ENCODE measurements at places on chromosomes 6 and 20.
A peak's percentile ranks its signal among the peaks of the same experiment; 100 is the strongest.

GRCh38 chr6:79188885-79189480, 45.5 kb downstream of the HMGN3 start:
- DNase-seq = no peak
- H3K27ac ChIP-seq = no peak overlapping the region
- H3K4me3 ChIP-seq = no peak overlapping the region
- peaks cover 10% of the 10 kb centered on the region for H3K4me1 ChIP-seq
- no peaks in the 10 kb centered on the region for H3K27me3 ChIP-seq
- H3K36me3 ChIP-seq = no peaks in the 10 kb centered on the region

GRCh38 chr6:37632291-37632690, 65.4 kb downstream of the MDGA1 start:
- no peaks in the 10 kb centered on the region for H3K36me3 ChIP-seq
- H3K27ac ChIP-seq = no peak overlapping the region
- H3K4me1 ChIP-seq = no peaks in the 10 kb centered on the region
- H3K27me3 ChIP-seq = no peaks in the 10 kb centered on the region

- peaks cover 13% of the 10 kb centered on the region for H3K4me1 ChIP-seq
- no peak for DNase-seq
- no peaks in the 10 kb centered on the region for H3K27me3 ChIP-seq
Measured at GRCh38 chr6:39420300-39421265, 98.1 kb upstream of the KCNK16 start.

DNA sequence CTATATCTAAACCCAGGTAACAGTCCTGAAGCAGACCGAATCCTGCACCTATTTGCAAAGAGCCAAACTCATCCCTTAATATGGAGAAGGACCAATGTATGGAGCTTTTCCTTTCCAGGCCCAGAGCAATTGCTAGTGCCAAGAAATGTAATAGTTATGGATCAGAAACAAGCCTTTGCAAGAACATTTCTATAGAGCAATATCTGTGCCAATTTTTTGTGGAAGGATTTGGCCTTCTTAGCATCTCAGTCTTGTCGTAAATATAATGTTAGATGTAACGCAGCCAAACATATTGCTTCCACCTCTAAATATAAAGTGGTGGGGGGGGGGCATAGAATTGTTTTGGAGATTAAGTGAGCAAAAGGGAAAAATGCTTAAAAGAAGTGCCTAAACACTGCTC, 2.7 kb downstream of the KIAA0408 start:
- H3K27me3 ChIP-seq = no peaks in the 10 kb centered on the region
- no peak overlapping the region for H3K4me3 ChIP-seq
- no peaks in the 10 kb centered on the region for H3K36me3 ChIP-seq
- no peak for DNase-seq
- H3K4me1 ChIP-seq = peaks cover 25% of the 10 kb centered on the region

DNA sequence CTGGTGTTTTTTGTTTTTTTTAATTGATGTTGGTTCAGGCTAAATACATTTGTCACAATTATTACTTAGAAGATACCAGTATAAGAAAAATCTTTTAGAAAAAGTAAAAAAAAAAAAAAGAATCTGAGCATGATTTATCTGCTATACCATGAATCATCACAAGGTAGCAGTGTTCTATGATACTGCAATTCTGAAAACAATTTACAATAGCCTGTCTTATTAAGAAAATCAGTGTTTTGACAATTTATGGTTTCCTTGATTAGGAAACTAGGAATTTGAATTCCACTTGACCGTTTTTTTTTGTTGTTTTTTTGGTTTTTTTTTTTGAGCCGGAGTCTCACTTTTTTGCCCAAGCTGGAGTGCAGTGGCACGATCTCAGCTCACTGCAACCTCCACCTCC, 9.3 kb upstream of the MAK start:
- no peaks in the 10 kb centered on the region for H3K27me3 ChIP-seq
- no peak overlapping the region for H3K4me3 ChIP-seq
- no peak overlapping the region for H3K27ac ChIP-seq
- no peaks in the 10 kb centered on the region for H3K36me3 ChIP-seq

GRCh38 chr6:91142154-91142553, 555.3 kb upstream of the MAP3K7 start:
- H3K4me1 ChIP-seq = no peaks in the 10 kb centered on the region
- no peak overlapping the region for H3K4me3 ChIP-seq
- H3K36me3 ChIP-seq = no peaks in the 10 kb centered on the region
- no peak overlapping the region for H3K27ac ChIP-seq

- H3K4me1 ChIP-seq = peaks cover 20% of the 10 kb centered on the region
- peak; percentile 61 for DNase-seq
- H3K27ac ChIP-seq = peak overlapping the region; percentile 96
- H3K36me3 ChIP-seq = no peaks in the 10 kb centered on the region
- H3K27me3 ChIP-seq = no peaks in the 10 kb centered on the region
Measured at GRCh38 chr6:26123675-26123946, 36.4 kb downstream of the HFE start.

GRCh38 chr6:152355166-152355565, 282.0 kb downstream of the SYNE1 start:
- no peak for DNase-seq

GRCh38 chr6:25641377-25641776, 10.6 kb upstream of the SCGN start:
- no peak overlapping the region for H3K4me3 ChIP-seq
- no peaks in the 10 kb centered on the region for H3K36me3 ChIP-seq
- H3K4me1 ChIP-seq = no peaks in the 10 kb centered on the region
- DNase-seq = no peak
- H3K27me3 ChIP-seq = no peaks in the 10 kb centered on the region
- no peak overlapping the region for H3K27ac ChIP-seq

- no peaks in the 10 kb centered on the region for H3K27me3 ChIP-seq
- H3K27ac ChIP-seq = no peak overlapping the region
- H3K36me3 ChIP-seq = no peaks in the 10 kb centered on the region
- H3K4me3 ChIP-seq = no peak overlapping the region
- no peak for DNase-seq
Measured at GRCh38 chr6:135869857-135870256, 18.4 kb downstream of the PDE7B start.

DNA sequence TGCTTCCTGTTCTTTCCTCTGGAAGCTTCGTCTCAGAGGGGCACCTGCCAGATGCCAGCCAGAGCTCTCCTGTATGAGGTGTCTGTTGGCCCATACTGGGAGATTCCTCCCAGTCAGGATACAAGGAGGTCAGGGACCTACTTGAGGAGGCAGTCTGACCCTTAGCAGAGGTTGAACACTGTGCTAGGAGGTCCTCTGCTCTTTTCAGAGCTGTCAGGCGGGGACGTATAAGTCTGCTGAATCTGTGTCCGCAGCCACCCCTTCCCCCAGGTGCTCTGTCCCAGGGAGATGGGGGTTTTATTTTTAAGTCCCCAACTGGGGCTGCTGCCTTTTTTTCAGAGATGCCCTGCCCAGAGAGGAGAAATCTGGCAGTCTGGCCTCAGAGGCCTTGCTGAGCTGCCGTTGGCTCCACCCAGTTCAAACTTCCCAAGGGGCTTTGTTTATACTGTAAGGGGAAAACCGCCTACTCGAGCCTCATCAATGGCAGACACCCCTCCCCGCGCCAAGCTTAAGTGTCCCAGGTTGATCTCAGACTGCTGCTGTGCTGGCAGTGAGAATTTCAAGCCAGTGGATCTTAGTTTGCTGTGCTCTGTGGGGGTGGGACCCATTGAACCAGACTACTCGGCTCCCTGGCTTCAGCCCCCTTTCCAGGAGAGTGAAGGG, 326.7 kb downstream of the BCKDHB start:
- DNase-seq = no peak
- H3K27ac ChIP-seq = no peak overlapping the region
- no peaks in the 10 kb centered on the region for H3K4me1 ChIP-seq
- no peaks in the 10 kb centered on the region for H3K36me3 ChIP-seq
- H3K4me3 ChIP-seq = no peak overlapping the region

- no peaks in the 10 kb centered on the region for H3K4me1 ChIP-seq
- H3K4me3 ChIP-seq = no peak overlapping the region
- no peak overlapping the region for H3K27ac ChIP-seq
- no peaks in the 10 kb centered on the region for H3K36me3 ChIP-seq
- no peak for DNase-seq
Measured at GRCh38 chr6:5072440-5072839, 12.7 kb upstream of the PPP1R3G start.

- no peak overlapping the region for H3K27ac ChIP-seq
- no peaks in the 10 kb centered on the region for H3K27me3 ChIP-seq
- no peaks in the 10 kb centered on the region for H3K36me3 ChIP-seq
- DNase-seq = no peak
Measured at GRCh38 chr6:34506718-34507117, 40.8 kb downstream of the PACSIN1 start.

DNA sequence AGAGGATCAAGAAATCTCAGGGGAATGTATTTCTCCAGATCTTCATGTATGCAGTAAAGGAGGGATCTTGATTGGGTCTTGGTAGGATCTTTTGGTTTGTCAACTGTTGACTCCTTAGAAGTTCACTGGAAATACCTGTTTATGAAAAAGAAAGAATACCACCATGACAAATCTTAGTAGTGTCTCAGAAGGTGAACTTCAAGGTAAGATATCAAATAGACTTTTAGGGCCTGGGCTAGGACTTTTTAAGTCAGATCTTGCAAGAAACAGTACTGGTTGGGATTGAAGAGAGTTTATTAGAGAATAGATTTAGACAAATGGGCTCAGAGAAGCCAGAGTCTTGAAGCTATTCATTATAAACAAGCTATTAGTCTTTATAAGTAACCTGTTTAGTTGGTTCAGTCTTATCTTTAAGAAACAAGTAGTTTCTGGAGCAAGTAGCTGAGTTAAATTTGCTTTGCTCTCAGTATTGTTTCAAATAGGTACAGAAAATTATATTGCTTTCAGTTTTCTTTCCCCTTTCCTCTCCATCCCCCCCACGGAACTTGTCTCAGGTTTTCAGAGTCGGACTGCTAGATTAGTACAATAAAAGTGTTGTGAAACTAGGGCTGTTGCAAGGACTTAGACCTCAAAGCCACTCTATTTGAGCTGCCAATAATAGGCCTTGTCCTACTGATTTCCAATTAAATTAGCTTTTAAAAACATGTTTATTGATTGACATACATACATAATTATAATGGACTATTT, 529.1 kb upstream of the CITED2 start:
- H3K4me3 ChIP-seq = no peak overlapping the region
- DNase-seq = no peak
- H3K36me3 ChIP-seq = no peaks in the 10 kb centered on the region
- no peaks in the 10 kb centered on the region for H3K27me3 ChIP-seq
- H3K4me1 ChIP-seq = no peaks in the 10 kb centered on the region

- H3K27ac ChIP-seq = peak overlapping the region; percentile 85
- no peaks in the 10 kb centered on the region for H3K36me3 ChIP-seq
- peak overlapping the region; percentile 69 for H3K4me3 ChIP-seq
- DNase-seq = peak; percentile 64
- peaks cover 23% of the 10 kb centered on the region for H3K4me1 ChIP-seq
Measured at GRCh38 chr6:157322792-157323254, 496 bp downstream of the TMEM242 start.

DNA sequence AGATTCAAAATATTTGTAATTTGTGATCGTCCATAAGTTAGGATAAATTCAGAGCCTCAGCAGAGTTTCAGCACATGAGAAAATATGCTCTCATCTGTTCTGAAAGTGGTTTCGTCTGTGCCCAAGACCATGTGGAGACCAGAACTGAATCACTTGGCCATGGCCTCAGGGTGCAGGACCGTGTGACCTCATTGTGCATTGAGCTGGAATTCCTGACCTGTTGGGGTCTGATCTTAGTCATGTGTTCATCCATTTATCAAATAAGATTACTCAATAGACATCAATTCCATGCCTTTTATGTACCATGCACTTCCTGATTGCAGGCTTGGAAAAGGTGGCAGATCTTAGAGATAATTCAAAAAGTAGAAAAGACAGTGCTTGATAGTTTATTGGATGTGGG, 680.5 kb downstream of the QKI start:
- H3K27me3 ChIP-seq = no peaks in the 10 kb centered on the region
- H3K4me1 ChIP-seq = peaks cover 20% of the 10 kb centered on the region
- H3K27ac ChIP-seq = no peak overlapping the region
- no peak overlapping the region for H3K4me3 ChIP-seq

GRCh38 chr6:133767357-133767970, 121.4 kb upstream of the TCF21 start:
- no peak overlapping the region for H3K4me3 ChIP-seq
- no peaks in the 10 kb centered on the region for H3K27me3 ChIP-seq
- DNase-seq = no peak
- no peak overlapping the region for H3K27ac ChIP-seq
- peaks cover 7% of the 10 kb centered on the region for H3K4me1 ChIP-seq

- DNase-seq = peak; percentile 28
- H3K27ac ChIP-seq = no peak overlapping the region
- no peaks in the 10 kb centered on the region for H3K4me1 ChIP-seq
- H3K4me3 ChIP-seq = no peak overlapping the region
- H3K27me3 ChIP-seq = no peaks in the 10 kb centered on the region
Measured at GRCh38 chr20:50987493-50988210, 29.0 kb downstream of the MOCS3 start.

GRCh38 chr6:4294636-4295035, 159.3 kb upstream of the ECI2 start:
- no peak overlapping the region for H3K27ac ChIP-seq
- H3K27me3 ChIP-seq = no peaks in the 10 kb centered on the region
- H3K36me3 ChIP-seq = no peaks in the 10 kb centered on the region
- H3K4me3 ChIP-seq = no peak overlapping the region
- H3K4me1 ChIP-seq = no peaks in the 10 kb centered on the region

GRCh38 chr6:9025796-9026394, 590.5 kb upstream of the SLC35B3 start:
- H3K4me1 ChIP-seq = no peaks in the 10 kb centered on the region
- H3K36me3 ChIP-seq = no peaks in the 10 kb centered on the region
- H3K4me3 ChIP-seq = no peak overlapping the region
- no peak for DNase-seq
- no peak overlapping the region for H3K27ac ChIP-seq
- no peaks in the 10 kb centered on the region for H3K27me3 ChIP-seq

GRCh38 chr6:20458027-20458894, 56.6 kb downstream of the E2F3 start:
- H3K4me3 ChIP-seq = no peak overlapping the region
- DNase-seq = no peak
- H3K4me1 ChIP-seq = peaks cover 5% of the 10 kb centered on the region
- no peaks in the 10 kb centered on the region for H3K36me3 ChIP-seq
- H3K27me3 ChIP-seq = no peaks in the 10 kb centered on the region

DNA sequence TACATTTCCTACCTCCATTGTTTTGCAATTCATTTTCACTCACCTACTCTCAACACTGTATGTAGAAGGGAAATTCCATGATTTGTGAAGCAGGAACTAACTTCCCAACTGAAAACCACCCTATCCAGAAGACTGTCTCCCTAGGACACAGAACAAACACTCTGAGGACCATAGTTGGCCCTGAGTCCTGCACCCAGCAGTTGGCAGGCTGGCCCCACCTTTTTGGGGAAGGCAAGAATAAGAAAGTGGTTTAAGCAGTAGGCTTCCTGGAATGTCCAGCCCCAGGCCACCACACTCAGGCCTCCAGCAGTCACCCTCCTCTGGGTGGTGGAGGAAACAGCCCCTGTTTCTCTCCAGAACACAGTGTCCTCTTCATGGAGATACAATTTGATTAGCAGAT, 258.8 kb downstream of the ARHGAP18 start:
- H3K36me3 ChIP-seq = no peaks in the 10 kb centered on the region
- no peak overlapping the region for H3K4me3 ChIP-seq
- no peak for DNase-seq
- no peak overlapping the region for H3K27ac ChIP-seq
- H3K4me1 ChIP-seq = no peaks in the 10 kb centered on the region

- H3K27me3 ChIP-seq = no peaks in the 10 kb centered on the region
- H3K4me1 ChIP-seq = no peaks in the 10 kb centered on the region
- H3K27ac ChIP-seq = no peak overlapping the region
- DNase-seq = no peak
Measured at GRCh38 chr6:12051861-12052368, 39.8 kb downstream of the HIVEP1 start.
